Keratinocyte (primary cell): ENCODE measurements at places on chromosomes 16 and 17.

DNA sequence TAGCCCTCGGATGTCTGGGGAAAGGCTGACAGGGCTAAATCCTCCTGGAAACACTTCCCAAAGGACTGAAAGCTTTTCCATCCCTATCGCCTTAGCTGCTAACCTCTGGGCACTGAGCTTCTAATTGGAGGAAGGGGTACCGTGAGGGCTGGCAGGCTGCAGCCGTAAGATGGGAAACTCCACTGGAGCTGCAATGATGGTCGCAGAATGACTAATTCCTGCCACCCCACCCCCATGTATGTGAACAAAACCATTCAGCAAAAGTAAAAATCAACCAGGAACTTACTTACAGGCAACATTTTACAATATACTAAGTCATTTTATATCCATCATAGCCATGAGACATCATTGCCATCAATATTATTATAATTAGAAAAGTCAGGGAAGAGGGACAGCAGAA lies 133.3 kb downstream of the ABCC12 start:
- no peak for DNase-seq

DNA sequence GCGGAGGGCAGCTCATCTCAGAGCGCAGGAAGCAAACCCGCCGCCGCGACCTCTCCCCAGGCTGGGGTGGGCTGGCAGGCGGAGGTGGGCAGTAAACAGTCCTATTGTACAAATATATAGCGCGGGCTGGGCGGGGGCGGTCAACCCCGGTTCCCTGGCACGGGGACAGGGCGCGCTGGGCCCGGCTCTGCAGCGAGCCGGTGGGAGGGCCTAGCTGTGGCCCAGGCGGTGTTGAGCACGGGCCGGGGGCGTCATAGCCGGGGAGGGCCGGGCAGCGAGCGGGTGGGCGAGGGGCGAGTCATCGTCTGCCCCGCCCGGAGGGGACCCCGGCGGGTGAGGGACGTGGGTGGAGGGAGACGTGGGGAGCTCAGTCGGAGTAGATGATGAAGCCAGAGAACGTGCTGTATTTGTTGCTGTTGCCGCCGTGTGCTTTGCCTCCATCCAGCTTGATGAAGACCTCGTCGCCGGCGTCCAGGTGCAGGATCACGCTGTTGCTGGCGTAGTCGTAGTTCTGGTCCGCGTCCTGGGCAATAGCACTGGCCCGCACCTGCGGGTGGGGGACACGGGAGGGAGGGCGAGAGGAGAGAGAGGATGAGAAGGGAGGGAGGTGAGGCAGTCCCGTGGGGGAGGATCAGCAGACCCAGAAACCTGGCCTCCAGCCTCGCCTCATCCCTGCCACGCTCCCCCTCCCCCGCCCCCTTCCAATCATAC lies 8.1 kb downstream of the C1QL1 start:
- no peak for DNase-seq

DNA sequence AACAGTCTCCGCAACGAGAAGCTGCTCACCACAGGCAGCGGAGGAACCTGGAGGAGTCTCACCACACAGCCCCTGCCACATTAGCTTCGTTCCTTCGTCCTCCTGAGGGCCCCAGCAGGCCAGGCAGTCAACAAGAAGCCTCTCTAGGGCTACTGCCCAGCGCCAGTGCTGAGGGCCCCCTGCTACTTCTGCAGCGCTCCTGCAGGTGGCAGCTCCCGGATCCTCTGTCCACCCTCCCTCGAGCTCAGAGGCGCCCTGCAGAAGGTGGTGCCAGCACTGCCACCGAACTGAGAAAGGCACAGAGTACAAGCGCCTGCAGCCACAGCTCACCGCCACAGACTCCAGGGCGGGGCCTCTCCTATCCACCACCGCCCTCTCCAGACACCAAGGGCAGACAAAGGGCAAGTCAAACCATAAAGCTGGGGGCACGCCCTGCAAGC lies 27.3 kb downstream of the KDM8 start:
- DNase-seq, result no peak

GRCh38 chr17:18319604-18320256 lies 4.6 kb downstream of the SMCR8 start:
- DNase-seq, result no peak

GRCh38 chr17:75872434-75873351 lies 5.7 kb downstream of the TRIM47 start:
- DNase-seq, result no peak

GRCh38 chr17:7886227-7887037 lies 2.2 kb upstream of the CHD3 start:
- no peak for DNase-seq

DNA sequence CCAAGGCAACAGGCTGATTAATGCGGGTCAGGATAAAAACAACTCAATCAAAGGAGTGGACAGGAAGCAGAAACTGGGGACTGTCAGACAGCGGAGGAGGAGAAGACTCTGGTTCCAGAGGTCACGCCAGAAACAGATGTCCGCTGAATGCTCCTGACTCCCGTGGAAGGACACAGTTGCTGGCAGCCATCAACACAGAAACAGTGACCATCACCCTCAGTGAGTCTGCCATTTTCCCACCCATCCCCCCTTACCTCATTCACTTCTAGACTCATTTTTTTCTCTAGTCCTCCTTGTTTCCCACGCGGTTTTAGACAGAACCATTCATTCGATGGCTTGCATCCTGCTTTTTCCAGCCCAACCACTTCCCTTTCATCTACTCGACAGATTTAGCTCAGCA lies 40.9 kb downstream of the DHRS7C start:
- DNase-seq, result no peak

- no peak for DNase-seq
Measured at GRCh38 chr17:21171970-21172510, 41.9 kb downstream of the TMEM11 start.

DNA sequence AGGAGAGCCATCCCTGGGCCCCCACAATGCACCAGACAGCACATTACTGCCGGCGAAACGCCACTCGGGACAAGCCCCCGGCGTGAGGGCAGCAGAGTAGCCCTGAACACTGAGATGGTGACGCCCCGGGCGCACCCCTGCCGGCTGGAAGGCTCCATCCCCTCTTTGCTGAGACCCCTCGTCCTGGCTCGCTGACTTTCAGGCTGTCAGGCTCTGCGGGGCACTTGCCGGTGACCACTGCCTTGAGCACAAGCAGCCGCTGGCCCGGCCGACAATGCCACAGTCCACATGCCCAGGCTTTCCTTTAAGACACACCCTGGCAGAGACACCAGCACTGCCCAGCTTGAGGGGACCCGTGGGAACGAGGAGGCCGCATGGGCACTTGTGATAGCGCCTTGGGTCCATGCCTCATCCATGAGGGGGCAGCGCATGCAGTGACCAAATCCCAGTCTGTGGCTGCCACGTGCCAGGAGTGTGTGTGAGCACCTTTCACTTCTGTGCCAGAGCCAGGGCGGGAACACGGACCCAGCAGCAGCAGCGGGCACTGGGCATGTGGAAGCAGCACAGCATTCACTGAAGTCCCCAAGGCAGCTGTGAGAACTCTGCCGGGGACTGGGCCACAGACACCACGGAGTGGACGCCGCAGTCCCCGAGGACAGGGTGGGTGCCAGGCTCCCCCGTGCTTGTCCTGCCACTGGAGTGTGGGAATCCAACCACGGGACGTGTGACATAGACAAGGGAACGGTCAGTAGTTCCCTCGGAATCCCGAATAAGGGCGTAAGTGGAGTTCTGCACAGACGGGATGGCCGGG lies 24.5 kb downstream of the NDUFAF8 start:
- DNase-seq, result no peak

- no peak for DNase-seq
Measured at GRCh38 chr16:83212301-83212841, 585.6 kb downstream of the CDH13 start.

- no peak for DNase-seq
Measured at GRCh38 chr16:72785886-72786285, 262.0 kb downstream of the ZFHX3 start.

GRCh38 chr17:50609380-50610074 lies 25.2 kb upstream of the ABCC3 start:
- DNase-seq, result no peak

DNA sequence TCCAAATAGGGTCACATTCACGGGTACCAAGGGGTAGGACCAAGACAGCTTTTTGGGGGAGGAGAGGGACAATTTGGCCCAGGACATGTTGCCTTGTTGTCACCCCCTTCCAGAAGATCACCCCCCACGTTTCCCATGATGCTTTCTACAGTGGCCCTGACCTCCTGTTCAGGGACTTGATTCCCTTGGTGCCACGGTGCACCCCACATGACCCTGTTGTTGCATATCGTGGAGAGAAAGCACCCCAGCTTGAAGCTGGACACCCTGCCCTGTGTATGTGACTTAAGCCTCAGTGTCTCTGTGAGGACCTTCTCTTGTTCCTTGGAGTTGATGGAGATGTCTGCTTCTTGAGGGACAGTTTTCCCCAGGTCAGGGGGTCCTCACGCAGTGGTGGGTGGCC lies 12.6 kb downstream of the IL34 start:
- no peak for DNase-seq

DNA sequence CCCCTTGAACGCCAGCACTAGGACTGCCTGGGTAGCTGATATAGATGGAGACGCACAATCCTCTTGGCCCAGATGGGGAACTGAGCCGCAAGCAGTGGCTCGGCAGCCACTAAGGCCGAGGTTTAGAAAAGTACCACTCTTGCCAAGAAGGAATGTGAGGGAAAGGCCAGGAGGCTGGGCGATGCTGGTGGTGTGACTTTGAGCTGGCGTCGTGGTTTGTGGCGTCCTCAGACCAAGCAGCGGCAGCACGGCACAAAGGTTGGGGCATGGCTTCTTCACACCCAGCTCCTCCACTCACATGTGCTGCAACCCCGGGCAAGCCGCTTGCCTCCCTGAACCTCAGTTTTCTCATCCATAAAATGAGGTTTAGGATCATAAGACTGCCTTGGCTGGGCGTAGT lies 15.6 kb downstream of the DCAKD start:
- no peak for DNase-seq

DNA sequence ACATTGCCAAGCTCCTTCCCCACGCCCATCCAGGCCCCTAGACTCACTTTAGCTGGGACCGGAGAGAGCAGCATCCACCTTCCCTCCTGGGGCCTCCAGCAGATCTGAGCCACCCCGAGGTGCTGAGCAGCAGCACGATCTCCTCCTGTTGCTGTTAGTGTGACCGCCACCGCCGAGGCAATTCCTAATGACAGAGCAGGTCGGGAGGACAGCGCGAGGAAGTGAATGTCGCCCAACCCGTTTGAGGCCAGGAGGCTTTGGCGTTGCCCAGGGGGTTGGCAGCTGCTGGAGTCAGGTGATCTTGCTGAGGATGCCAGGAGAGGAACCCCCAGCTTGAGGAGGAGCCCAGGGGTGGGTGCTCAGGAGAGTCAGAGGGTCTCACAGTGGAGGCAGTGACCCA lies at the start of gene RNF222:
Gene RNF222, minus strand, starts transcription at position 192 of the 400 bp plus-strand sequence. CDS start 4,366 bp downstream, outside the sequence.
- no peak for DNase-seq

DNA sequence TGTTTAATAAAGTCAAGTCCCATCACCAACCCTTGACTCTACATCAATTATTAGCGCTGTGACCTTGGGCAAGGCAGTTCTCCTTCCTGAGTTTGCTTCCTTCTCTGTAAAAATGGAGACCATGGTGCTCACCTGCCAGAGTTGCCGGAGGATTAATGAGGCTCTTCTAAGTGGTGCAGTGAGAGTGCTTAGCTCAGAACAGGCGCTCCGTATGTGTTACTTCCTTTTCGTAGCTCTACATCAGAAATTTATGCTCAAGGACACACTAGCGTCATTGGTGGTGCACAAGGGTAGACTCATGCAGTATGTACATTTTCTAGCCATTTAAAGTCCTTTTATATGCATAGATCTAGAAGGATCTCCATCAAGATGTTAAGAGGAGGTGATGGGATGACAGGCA lies 17.4 kb upstream of the CMIP start:
- DNase-seq, result no peak

GRCh38 chr17:60514053-60514452 lies 12.0 kb downstream of the APPBP2 start:
- DNase-seq, result no peak

DNA sequence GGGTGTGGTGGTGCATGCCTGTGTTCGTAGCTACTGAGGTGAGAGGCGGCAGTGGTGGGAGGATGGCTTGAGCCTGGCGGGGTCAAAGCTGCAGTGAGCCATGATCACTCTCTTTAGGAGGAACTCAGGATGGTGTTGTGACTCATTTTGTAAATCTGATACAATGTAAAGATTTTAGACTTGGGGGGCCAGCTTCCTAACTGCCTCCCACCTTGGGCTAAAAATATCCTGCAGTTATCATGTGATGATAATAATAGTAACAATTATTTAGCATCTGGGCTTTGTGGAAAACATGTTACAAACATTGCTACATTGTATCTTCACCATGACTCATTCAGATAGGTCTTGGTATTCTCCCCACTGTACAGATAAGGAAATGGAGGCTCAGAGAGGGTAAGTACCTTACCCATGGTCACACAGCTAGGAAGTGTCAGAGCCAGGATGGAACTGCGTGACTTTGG lies 7.4 kb downstream of the CTNS start:
- no peak for DNase-seq

GRCh38 chr17:236641-237405 lies 55.4 kb upstream of the DOC2B start:
- DNase-seq, result no peak

DNA sequence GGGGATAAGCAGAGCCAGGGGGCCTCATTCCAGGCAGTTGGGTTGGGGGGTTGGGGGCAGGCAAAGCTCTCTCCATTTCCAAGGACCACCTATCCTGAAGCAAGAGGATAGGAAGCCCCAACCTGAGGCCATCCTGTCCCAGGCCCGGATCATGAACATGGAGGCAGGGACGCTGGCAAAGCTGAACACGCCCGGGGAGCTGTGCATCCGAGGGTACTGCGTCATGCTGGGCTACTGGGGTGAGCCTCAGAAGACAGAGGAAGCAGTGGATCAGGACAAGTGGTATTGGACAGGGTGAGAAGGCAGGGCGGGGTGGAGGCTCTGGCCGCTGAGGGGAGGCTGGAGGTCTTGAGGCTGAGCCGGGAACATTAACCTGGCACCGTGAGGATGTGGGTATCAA lies 3.6 kb upstream of the CHAD start:
- no peak for DNase-seq

- DNase-seq, result no peak
Measured at GRCh38 chr17:17313350-17313991, 10.3 kb downstream of the NT5M start.

GRCh38 chr17:18968345-18968744 lies 16.4 kb downstream of the SLC5A10 start:
- no peak for DNase-seq

DNA sequence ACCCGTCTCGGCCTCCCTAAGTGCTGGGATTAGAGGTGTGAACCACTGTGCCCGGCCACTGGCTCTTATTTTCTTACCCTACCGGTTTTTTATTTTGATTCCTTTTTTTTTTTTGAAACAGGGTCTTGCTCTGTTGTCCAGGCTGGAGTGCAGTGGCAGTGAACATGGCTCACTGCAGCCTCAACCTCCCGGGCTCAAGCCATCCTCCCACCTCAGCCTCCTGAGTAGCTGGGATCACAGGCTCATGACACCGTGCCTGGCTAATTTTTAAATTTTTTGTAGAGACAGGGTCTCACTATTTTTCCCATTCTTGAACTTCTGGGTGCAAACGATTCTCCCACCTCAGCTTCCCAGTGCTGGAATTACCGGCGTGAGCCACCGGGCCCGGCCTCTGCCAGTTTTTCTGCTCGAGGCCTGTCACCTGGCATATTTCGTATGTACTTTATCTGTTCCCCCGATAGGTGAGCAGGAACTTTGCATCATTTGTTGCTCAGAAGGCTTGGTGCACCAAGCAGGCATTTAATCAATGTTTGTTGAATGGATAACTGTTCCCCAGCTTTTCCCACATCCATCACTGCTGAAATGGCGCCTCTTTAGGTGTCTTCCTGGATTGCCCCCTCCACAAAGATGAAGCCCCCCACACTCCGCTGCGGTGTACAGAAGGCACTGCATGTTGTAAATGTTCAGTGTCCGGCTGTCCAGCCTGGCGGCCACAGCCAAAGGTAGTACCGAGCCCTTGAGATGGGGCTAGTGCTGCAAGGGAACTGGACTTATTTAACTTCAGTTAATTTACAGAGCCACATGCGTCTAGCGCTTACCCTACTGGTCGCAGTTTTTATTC lies 858 bp upstream of the TELO2 start:
- no peak for DNase-seq
